ENCODE measurements at places on chromosomes 5 and 9. TPM values are rescaled to one million over a fixed set of nuclear protein-coding genes. Genes with fewer than 3 reads are reported as not detected.

Gene FTMT
- total RNA-seq, result not detected

Gene NR2F1
- 55.4 TPM for total RNA-seq

Gene PPP3R2
- not detected for total RNA-seq

Gene SKP2
- 28.6 TPM for total RNA-seq

Gene SLC45A2
- total RNA-seq, result not detected

Gene ADAMTS2
- 76.6 TPM for total RNA-seq

Gene RMI1
- 14.5 TPM for total RNA-seq

Gene HNRNPAB
- total RNA-seq, result 37.5 TPM

Gene SV2C
- not detected for total RNA-seq

Gene TIMD4
- total RNA-seq, result not detected

Gene FOXD4L3
- not detected for total RNA-seq

Gene SERF1A
- total RNA-seq, result 4.1 TPM

Gene CCDC192
- not detected for total RNA-seq
